ENCODE measurements at places on chromosomes 4 and X.

DNA sequence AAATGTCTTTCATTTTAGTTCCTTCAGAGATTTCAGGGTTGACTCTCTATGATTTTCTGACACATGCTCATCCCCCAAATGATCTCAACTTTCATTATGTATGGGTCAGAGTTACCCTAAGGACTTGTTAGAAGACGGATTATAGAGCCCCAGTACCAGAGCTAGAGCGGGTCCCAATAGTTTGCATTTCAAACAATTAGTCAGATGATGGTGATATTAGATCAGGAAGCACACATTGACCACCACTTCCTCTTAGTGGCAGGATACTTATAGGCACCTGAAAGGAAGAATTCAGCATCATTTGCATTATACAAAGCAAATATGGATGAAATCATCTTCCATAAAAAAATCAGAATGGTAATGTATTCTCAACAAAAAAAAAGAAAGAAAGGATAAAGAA, 106.1 kb downstream of the GALNTL6 start:
- no peak for DNase-seq

DNA sequence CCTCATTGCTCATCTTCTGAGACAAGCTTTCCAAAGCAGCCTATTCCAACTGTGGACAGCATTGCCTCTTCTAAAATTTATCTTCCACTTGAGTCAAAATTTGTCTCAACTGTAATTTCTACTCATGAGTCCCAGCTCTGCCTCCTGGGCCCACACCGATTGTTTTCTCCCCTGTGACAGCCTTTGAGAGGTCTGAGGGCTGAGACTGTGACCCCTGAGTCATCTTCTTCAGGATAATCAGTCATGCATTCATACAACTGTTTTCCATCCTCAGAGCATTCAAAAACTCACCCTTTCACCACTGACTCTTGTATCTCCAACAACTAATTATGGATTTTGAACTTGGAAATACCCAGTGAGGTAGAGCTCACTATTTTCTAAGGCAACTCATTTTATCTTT, 228.1 kb downstream of the EDA2R start:
- no peak for DNase-seq

- DNase-seq, result no peak
These were observed 28.1 kb downstream of the SLC16A2 start for GRCh38 chrX:74449322-74449936.

DNA sequence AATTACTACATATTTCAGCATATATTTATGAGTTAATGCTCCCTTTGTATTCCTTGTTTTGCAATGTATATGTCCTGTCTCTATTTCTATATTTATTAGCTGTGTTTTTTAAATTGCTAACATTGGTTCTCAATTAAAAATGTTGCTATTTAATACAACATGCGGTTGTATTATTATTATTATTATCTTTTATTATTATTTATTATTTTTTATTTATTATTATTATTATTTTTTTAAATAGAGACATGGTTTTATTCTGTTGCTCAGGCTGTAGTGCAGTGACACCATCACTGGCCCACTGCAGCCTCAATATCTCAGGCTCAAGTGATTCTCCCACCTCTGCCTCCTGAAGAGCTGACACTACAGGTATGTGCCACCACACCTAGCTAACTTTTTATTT, 1005.9 kb upstream of the ADGRL3 start:
- DNase-seq, result no peak

DNA sequence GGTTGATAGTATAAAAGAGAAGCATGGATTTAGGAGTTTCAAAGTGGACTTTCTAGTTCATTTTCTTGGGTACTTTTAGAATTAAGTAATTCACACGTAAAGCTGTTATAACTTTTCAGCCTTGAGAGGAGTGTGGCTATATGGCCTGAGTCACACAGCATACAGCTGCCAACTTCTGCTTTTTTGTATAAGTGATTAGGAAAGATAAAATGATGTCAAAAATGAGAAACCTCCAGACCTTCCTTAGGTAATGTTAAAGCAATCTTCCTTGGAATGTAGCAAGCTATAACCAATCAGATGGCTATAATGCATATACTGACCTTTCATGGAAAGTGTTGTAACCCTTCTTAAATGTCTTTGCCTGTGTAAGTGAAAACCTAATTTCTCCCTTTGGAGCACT, 39.2 kb downstream of the RAB40AL start:
- DNase-seq, result no peak

DNA sequence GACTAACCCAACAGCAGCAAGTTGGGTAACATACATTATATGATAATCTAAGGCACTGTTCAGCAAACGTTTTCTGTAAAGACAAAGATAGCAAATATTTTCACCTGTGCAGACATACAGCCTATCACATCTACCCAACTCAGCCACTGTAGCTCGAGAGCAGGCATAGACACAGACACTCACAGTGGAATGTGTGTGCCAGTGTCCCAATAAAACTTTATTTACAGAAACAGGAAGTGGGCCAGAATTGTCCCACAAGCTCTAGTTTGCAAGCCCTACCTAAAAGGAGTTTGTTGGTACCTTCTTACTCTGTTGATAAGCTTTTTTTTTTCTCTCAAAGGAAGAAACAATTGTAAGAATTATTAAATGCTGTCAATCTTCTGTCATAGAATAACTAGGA, 11.9 kb upstream of the FAM9A start:
- no peak for DNase-seq

- DNase-seq, result no peak
These were observed 133.2 kb downstream of the ENOX2 start for GRCh38 chrX:130769835-130770234.

GRCh38 chr4:120215350-120215749, 148.7 kb upstream of the MAD2L1 start:
- no peak for DNase-seq

DNA sequence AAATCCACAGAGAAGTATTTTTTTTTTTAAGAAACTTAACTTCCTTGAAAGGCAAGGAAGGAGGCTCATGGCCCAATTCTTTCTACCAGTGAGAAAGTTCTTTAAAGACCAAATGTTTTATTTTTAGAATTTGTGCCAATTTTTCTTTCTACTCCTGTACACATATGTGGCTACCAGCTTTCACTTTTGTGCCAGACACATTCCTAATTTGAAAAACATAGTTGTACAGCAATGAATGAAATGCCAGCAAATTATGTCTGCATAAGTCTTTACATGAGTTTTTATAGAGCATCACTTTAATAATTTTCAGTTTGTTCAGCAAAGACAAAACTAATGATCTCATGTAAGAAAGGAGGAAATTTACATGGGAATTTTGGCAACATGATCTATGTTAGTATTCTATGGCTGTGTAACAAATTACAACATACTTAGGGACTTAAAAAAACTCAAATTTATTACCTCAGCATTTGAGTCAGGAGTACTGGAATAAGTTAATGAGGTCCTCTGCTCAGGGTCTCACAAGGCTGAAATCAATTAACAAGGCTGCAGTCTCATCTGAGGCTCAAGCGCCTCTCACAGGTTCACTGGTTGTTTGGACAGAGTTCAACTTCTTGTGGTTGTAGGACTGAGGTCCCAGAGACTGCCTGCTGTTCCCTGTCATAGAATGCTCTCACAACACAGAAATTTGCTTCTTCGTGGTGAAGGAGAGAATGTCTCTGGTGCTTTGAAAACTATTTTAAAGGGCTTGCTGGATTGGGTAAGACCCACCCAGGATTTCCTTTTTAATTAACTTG, 678.2 kb upstream of the FAM241A start:
- DNase-seq, result no peak

DNA sequence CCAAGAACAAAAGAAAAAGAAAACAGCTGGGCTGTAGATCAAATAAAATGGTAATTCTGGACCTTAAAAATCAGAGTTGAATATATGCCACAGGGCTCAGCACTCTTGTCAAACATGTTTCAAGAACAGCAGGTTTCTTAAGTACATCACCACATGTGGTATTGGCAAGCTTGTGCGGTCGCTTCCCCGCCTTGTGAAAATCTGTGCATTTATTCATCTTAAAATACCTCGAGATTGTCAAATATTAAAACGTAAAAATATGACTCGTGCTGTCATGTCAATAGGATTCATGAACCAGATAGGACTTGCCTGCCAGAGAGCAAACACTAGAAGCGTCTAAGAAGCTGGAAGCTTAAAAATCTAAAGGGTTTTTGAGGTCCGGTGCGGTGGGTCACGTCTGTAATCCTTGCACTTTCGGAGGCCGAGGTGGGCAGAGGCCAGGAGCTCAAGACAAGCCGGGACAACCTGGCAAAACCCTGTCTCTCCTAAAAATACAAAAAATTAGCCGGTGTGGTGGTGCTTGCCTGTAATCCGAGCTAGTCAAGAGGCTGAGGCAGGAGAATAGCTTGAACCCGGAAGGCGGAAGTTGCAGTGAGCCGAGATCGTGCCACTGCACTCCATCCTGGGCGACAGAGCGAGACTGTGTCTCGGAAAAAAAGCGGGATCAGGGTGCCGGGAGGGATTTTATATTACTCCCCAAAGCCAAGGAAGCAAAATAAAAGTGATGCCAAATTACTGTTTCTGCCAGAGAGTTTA, 40.2 kb upstream of the TMEM154 start:
- DNase-seq, result no peak

GRCh38 chrX:38220024-38220414, 652 bp downstream of the SRPX start:
- DNase-seq, result no peak

- peak; percentile 46 for DNase-seq
These were observed 57.1 kb downstream of the RELL1 start for GRCh38 chr4:37628977-37629609.

Measured in AG09309 (cell line).